ENCODE measurements at places on chromosomes 6 and 20.
A peak's percentile ranks its signal among the peaks of the same experiment; 100 is the strongest.

- DNase-seq = no peak
Measured at GRCh38 chr20:32289661-32290431, 12.4 kb downstream of the KIF3B start.

DNA sequence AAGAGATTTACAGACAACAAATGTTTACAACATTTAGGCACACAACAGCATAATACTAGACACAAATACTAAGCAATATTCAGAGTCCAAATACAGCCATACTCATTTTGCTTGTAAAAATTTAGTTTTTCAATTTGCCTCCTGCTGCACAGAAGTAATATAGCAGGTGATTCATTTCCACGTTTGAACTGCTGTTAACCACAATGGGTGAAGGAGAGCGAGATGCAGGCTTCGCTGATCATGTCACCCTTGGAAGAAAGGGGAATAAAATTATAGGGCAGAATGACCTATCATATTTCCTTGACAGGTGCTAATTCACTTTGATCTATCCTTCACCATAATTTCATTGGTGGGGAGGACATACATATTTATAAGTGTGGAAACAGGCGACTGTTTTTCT, 643.8 kb upstream of the AGPAT4 start:
- DNase-seq = no peak

DNA sequence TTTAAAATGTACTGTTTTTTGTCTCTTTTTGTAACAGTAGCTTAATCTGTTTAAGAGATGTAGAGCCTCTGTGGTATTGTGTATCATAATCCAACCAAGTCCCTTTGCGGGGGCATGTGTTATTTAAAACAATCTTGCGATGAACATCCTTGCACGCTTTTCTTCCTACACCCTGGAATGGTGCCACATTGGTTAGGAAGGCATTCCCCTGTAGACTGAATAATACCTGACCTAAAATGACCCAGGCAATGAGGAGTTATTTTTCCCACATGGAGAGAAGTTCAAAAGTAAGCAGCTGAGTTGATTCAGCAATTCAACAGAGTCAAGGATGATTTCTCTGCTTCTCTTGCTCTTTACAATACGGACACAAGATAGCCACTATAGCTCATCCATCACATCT, 142.0 kb upstream of the PMEPA1 start:
- no peak for DNase-seq

- DNase-seq = peak; percentile 65
Measured at GRCh38 chr20:56429502-56429901, 17.4 kb downstream of the CASS4 start.

GRCh38 chr6:34559651-34560365, 3.7 kb upstream of the SPDEF start:
- DNase-seq = no peak

DNA sequence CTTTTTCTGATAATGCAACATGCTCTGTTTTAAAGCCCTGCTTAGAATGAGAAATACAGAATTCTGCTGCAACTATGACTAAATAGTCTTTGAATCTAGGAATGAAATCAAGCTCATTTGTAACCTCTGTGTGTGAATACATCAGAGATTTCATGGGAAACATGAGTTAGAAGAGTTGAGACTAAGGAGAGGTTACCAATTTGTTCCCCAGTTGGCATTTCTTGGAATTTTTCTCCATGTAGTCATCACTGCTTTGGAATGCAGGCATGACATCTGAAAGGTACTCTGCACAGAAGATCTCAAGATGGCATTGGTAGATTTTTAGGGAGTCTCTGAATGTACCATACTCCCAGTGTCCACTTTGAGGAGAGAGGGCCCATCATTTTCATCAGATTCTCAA, 237.2 kb downstream of the TFAP2A start:
- no peak for DNase-seq

- DNase-seq = no peak
Measured at GRCh38 chr20:35054814-35055213, 37.8 kb downstream of the TRPC4AP start.

- DNase-seq = no peak
Measured at GRCh38 chr6:159450815-159451465, 242.1 kb downstream of the SOD2 start.

All from activated naive CD4-positive, alpha-beta T cell treated with Interleukin-2 at 50 U/mL for 16 hours (primary cell).